ENCODE measurements at places on chromosomes 1 and 21. TPM values are rescaled to one million over a fixed set of nuclear protein-coding genes. Genes with fewer than 3 reads are reported as not detected.
A peak's percentile ranks its signal among the peaks of the same experiment; 100 is the strongest.

DNA sequence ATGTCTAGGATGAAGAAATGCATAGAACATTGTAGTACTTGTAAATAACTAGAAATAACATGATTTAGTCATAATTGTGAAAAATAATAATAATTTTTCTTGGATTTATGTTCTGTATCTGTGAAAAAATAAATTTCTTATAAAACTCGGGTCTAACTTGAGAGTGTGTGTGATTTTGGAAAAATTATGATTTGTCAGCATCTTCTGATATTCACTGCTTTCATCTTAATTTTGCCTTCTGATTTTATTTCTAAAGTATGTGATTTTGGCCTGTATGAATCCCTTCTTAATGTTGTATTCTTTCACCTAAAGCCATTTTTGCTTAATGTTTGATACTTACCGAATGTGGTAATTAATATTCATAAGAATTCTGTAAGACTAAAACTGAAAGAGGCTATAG, 14.3 kb downstream of the IFI44 start:
- no peak for DNase-seq

- no peak for DNase-seq
Observed at GRCh38 chr21:42313501-42313969, 1.7 kb downstream of the TFF3 start.

DNA sequence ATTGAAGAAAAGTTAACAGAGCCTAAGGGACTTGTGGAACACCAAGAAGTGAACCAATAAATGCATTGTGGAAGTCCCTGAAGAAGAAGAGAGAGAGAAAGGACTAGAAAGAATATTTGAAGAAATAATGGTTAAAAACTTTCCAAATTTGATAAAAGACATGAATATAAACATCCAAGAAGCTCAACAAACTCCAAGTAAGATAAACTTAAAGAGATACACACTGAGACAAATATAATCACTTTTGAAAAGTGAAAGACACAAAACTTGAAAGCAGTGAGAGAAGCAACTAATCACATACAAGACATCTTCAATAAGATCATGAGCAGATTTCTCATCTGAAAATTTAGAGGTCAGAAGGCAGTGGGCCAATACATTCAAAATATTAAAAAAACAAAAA, 91.2 kb downstream of the MPZL1 start:
- DNase-seq, result no peak

HIVEP3 gene
- 7.1 TPM for total RNA-seq

GRCh38 chr1:37725851-37726613, 33.7 kb downstream of the CDCA8 start:
- DNase-seq, result no peak

NPPA gene
- total RNA-seq, result not detected

DNA sequence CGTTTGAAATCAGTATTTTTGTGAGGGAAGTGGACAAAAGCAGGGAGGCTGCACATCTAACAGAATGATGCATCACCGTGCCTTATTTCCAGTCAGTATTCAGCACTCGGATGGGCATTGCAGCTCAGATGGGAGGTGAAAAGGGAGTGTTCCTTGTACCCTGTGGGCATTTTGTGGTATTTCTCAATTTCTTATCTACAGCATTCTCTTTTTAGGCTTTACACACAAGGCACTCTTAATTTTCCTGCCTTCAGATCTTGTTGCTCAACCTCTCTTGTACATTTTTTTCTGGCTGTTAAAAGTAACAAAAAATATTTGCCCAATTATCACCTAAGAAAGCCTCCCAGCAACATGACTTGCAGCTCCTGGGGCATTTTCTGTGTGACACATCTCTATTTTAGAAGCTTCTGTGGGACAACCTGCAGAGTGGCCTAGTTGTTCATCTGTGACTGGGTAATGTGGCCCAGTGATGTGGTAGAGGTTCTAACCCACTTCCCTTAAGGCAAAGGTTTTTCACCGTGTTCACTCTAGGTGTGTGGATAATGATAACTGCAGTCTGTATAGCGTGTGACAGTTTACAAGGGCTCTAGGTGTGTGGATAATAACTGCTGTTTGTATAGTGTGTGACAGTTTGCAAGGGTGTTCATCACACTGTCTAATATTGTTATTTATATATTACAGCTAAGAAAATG, 257.2 kb downstream of the PTGER3 start:
- no peak for DNase-seq

DNA sequence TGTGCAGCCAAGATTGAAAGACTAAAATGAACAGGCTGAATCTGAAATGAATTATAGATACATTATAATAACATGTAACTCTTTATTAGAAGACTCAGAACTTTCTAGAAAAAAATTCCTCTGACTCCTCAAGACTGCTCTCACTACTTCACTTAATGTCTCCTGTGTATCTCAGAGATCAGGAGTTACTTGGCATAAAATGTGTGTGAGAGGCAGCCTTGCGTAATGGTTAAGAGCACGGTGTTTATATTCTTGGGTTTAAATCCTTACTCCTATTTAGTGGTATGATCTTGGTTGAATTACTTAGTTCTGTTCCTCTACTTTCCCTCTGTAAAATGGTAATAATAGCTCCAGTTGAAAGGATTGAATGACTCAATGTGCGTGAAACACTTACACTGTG, 634.9 kb downstream of the LTN1 start:
- DNase-seq, result no peak

- DNase-seq, result no peak
Observed at GRCh38 chr21:17780539-17780938, 38.6 kb downstream of the C21orf91 start.

- no peak for DNase-seq
Observed at GRCh38 chr1:224196813-224197600, 14.0 kb downstream of the DEGS1 start.

DNA sequence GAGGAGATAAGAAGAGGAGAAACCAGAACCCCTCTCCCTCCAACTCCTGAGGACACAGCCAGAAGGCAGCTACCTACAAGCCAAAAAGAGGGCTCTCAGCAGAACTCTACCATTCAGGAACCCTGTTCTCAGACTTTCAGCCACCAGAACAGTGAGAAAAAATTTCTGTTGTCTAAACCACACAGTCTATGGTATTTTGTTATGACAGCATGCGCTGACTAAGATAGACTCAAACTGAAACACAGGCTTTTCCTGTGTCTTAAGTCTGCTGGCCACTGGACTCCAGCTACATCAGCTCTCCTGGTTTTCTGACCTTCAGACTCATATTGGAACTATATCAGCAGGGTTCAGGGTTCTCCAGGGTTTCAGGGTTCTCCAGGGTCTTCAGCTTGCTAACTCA, 126.5 kb upstream of the TNFSF4 start:
- DNase-seq, result peak; percentile 39

DNA sequence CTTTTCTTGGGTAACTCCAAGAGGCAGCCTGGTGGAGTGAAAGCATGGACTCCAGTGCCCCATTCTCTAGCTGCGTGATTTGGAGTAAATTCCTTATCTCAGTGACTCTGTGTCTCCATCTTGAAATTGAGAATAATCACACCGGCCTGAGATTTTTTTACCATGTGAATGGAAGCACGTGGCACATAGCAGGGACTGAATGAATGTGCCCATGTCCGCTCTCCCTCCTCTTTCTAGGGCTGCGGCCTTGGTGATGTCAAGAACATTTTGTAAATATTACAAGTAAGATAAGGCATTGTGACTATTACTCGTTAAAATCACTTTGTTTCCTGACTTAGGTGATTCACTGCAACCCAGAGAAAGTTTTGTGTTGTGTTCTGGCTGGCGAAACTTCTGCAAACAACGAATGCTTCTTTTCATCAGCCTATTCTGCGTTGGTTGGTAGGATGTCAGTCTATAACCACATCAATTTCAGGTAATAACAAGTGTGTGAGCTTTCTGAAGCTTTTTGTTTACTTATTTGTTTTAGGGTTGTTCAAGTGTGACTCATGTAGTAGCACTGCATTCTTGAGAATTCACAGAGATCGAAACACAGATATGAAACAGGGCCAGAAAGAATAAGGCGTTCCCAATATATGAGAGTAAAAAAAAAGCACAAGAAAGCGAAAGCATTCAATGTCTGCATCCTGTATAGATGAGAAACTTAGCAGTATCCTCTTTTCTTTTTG, 135.7 kb upstream of the SLC45A1 start:
- DNase-seq, result peak; percentile 39

GRCh38 chr1:96214982-96215381, 506.6 kb upstream of the PTBP2 start:
- no peak for DNase-seq

DNA sequence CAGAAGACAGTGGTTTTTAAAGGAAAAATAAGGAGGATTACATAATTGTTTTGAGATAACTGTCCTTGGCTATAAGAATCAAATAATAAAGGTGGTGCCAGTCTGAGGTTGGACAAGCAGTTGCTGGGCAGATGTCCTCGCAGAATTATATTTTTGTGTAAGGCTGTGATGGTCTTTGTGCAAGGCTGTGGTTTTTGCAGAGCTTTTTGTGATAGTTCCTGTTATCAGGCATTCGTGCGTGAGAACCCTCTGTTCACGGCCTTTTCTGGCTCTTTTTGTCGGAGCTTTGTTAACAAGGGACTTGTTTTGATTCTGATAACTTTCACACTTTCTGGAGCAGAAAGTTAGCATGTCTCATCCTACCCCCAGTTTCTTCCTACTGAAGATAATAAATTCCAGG, 33.4 kb downstream of the SH3BP5L start:
- DNase-seq, result no peak

- DNase-seq, result no peak
Observed at GRCh38 chr1:63935553-63935952, 161.7 kb downstream of the ROR1 start.

DNA sequence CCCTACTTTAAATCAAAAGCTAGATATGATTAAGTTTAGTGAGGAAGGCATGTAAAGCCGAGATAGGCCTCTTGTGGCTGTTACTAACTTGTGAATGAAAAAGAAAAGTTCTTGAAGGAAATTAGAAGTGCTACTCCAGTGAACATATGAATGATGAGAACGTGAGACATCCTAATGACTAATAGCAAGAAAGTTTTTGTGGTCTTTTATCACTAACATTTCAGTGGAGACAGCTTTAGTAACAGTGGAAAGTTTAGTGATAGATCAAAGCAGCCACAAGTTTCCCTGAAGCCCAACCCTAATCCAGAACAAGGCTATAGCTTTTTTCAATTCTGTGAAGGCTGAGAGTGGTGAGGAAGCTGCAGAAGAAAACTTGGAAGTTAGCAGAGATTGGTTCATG, 73.6 kb upstream of the LRRC8B start:
- peak; percentile 33 for DNase-seq

RIIAD1 gene
- total RNA-seq, result not detected

DNA sequence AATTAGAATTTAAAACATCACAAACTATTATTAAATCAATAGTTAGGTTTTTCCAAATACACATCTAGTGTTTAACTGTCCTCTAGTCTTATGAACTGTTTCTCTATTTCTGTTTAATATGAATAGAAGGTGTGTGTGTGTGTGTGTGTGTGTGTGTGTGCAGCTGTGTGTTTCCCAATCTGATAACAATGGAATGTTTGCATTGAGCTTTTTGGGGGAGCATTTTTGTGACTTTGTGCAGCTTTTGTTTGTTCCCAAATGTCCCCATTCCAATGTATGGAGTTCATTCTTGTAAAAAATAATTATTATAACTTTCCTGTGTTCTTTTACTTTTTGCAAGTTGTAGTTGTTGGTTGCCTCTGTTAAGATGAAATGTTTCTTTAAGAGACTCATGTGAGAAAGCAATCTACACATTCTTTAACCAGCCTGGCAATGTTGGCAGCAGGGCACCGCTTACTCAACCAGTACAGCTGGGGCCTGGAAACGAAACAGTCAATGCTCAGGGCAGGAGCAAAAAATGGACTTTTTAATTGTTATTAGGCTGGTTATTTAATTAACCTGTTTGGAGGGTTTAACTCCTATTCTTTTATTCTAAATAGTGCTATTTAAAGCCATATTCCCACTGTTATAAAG, 354.3 kb downstream of the SRGAP2C start:
- no peak for DNase-seq

GRCh38 chr21:25054689-25055088, 552.6 kb downstream of the MRPL39 start:
- no peak for DNase-seq

TAL1 gene
- not detected for total RNA-seq
